Stimulated activated CD8-positive, alpha-beta memory T cell treated with anti-CD3 and anti-CD28 coated beads, Interleukin-15, amount 100 ng/mL, for 4 hours (primary cell): ENCODE measurements at places on chromosomes 6 and 20.

- DNase-seq, result no peak
Measured at GRCh38 chr6:41464481-41464880, 81.7 kb upstream of the FOXP4 start.

- no peak for DNase-seq
Measured at GRCh38 chr6:157235600-157236039, 87.7 kb downstream of the TMEM242 start.

- DNase-seq, result peak; percentile 5
Measured at GRCh38 chr6:111427341-111428116, 55.5 kb downstream of the REV3L start.

- no peak for DNase-seq
Measured at GRCh38 chr6:158046201-158047126, 64.8 kb downstream of the SYNJ2 start.

- no peak for DNase-seq
Measured at GRCh38 chr6:150987371-150987828, 121.9 kb downstream of the MTHFD1L start.

DNA sequence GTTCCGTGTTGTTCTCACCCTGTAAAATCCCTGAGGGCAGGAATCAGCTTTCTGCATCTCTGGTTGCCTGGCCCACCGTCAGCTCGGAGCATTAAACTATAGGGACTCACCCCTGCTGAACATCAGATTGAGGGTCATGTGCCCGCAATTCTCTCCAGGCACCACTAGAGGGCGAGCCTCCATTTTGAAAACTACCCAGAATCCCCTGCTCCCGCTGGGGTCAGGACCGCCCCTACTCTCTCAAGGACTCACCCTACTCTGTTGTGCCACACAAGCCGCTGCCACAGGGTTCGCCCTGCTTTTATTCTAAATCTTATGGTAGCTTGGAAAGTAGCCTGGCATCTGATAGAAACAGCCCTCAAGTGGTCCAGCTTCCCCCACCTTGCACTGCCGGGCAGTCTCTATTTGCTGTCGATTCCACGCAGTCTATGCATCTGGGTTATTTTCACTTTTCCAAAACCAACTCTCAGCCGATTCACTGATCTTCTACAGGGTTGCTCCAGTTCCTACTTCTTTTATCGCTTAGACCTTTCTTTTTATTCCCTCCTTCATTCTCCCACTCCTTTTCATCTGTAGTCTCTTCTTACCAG, 244.1 kb upstream of the QKI start:
- no peak for DNase-seq

GRCh38 chr6:33312361-33313104, 1.3 kb downstream of the TAPBP start:
- DNase-seq, result peak; percentile 80

DNA sequence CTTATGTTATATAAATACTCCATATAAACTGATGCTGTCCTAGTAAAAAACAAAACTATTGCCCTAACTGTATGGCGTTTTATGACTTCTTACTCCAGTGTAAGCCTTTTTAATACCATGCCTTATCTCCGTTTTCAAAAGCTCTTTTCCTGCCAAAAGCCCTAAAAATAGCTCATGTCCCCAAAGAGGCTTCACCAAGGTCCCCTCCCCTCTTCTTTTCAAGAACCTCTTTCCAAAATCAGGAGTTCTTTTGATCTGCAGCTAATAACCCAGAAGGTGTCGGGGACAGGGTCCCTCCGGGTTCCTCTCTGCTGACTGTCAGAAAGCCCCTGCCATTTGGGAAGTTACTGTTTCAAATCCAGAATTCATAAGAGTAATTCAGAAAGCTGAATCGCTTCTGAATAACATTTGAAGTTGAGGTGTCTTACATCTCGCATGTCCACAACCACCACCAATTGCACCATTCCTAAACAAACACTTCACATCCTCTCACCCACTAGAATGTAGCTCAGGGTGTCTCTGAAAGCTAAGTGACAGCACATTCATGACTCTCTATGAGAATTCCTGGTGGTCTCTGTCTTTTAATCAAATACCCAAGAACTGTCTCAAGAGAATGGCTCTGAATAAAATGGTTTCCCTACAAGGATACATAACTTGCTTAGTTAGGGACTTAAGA, 13.3 kb downstream of the TASP1 start:
- DNase-seq, result no peak

- no peak for DNase-seq
Measured at GRCh38 chr6:162442687-162443086, 284.9 kb downstream of the PRKN start.

GRCh38 chr20:44460795-44461141, 14.9 kb upstream of the TTPAL start:
- DNase-seq, result no peak

DNA sequence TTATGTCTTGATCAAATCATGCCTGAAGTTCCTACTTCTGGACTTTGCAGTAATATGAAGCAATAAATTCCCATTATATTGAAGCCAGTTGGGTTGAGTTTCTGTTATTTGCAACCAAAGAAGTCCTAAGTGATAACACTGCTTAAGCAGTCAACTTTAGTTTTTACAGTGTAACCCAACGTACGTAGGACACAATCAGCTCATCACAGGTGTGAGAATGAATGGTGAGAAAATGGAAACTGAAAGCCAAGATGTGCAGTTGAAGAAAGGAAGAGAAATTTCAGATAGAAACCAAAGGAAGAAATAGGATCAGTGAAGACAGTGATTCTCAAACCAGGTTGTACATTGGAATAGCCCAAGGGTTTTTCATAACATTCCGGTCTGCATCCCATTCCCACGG, 211.4 kb upstream of the ZFP64 start:
- DNase-seq, result no peak

GRCh38 chr6:27471365-27472115, 1.4 kb downstream of the ZNF184 start:
- no peak for DNase-seq

DNA sequence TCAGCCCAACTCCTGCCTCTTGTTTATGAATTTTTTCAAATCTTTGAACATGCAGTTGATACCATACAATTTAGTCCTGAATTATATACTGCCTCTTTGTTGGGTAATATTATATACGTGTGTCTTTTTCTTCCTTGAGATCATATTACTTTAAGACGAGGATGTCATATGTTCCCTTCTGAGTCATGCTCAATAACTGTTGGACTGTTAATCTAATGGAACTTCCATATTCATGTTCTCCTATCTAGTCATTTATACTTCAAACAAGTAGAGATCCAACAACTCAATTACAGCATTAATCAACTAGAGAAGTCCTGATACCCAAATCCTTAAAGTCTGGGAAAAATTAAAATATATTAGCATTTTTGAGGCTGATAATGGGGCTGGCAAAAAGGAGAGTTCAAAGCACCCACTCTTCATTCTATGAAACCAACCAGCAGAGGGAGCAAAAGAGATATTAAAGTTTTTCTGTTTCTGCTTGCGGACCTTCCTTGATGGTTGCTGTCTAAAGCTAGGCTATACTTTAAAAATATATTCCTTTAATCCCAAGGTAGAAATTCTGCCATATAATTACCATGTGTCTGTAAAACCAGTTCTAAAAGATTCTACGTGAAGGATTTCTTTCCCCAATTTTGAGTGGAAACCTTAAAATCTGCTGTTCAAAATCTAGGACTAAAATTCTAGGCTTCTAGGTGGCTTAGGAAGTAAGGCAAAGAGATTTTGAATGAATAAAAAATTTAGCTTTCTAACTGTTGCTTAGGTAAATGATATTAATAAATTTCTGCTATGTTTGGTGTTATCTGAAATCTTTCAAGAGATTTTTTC, 498.9 kb downstream of the BCKDHB start:
- DNase-seq, result no peak

DNA sequence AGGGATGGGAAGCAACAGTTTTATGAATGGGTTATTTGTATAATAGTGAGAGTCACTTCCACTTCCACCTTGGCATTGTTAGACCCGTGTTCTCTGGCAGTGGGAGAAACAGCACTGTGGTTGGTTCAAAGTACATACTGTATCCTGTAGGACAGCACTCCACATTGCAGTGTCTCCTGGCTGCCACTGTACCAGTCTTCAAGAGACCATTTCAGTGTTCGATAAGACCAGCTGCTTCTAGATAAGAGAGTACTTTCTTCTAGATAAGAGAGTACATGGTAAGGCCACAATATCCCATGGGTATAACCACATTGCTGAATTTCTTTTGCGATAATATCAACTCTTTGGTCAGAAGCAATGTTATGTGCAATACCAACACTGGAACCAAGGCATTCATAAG, 28.8 kb downstream of the FITM2 start:
- no peak for DNase-seq

- DNase-seq, result no peak
Measured at GRCh38 chr20:10476319-10476724, 41.2 kb downstream of the SLX4IP start.

DNA sequence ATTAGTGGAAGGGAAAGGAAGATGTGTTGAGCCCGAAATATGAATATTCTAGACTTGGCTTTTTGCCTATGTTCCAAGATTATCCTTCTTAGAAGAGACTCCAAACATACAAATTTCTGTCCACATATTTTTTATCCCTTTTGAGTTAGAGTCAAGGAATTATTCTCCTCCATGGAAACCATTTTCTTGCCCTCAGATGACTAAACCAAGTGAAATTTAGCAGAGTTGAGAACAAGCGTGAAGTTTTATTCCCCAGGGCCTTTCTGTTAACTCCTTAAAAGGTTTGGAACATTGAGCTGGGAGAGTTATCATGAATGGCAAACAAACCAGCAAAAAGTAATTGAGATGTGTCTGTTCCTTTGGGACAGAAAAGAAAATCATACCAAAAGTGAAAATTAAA, 286.1 kb upstream of the PLCB4 start:
- DNase-seq, result no peak

DNA sequence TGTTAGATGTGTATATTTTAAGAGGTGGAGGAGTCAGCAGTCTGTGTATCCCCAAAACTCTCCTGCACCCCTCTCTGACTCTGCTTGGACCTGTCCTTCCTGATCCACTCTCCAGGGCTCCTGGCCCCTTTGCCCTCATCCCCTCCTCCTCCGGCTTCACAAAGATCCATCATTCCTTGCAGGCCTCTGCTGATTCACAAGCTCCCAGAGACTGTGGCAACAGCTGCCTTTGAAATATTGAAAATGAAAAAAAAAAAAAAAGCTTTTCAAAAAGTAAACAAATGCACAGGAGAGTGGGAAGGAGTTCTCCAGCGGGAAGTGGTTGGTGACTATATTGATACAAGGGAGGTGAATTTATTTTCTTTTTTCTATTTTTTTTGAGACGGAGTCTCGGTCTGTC, 330.2 kb upstream of the SULF2 start:
- no peak for DNase-seq
